ENCODE measurements at places on chromosomes 2 and 18.

GRCh38 chr2:207311316-207312005 lies 145.7 kb upstream of the KLF7 start:
- peak; percentile 3 for DNase-seq

DNA sequence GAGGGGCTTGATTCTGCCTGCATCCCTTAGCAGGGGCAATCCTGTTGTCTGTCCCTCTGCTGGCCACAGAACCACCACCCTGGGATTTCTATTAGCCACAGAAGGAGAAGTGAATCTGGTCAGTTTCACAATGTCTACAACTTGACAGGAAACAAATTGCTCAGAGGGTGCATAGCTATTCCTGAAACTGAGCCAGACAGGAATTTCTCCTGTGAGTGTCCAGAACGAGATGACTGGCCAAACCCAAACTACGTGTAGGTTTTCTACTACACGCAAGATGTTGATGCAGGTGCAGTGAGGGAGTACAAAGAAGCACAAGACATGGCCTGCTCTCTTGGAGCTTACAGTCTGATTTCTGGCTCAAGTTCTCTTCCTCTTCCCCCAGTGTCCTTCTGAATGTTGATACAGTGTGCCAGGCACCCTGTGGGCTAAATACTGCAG lies 201.9 kb downstream of the CLIP4 start:
- no peak for DNase-seq

GRCh38 chr2:29139152-29139551 lies 23.9 kb downstream of the CLIP4 start:
- no peak for DNase-seq

DNA sequence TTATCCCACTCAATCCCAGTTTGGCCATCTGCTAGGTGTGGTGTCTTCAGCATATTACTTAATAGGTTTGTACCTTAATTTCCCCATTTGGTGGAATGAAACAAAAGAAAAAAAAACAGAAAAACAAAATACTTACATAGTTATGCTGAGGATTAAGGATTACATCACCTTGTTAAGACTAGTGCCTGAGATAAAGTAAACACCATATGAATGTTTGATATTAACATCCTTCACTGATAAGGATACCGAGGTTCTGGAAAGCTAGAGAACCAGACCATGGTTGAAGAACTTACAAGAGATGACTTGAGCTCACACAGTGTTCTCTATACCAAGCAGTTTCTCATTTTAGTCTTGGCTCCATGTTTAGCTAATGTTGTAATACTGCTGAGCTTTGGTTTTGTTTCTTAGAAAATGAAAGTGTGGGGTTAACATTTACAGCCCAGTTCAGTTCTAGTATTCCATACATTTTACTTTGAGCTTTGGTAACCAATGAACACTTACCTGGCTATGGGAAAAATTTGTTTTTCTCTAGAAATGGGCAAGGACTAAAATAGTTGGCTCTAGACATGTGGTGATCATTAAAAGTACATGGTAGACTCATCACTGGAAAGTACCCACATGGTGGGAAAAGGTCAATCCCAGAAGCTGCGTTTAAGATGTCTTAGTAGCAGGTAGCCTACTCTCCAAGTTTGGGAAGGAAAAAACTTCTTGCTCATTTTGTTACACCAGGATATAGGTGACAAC lies 5.8 kb upstream of the GPD2 start:
- DNase-seq = no peak

- DNase-seq = no peak
These were observed 224.5 kb downstream of the FAM210A start for GRCh38 chr18:13501891-13502290.

GRCh38 chr2:229489016-229489415 lies 217.9 kb upstream of the PID1 start:
- DNase-seq = no peak

- no peak for DNase-seq
These were observed 18.4 kb downstream of the ABI2 start for GRCh38 chr2:203346612-203347011.

GRCh38 chr2:169406891-169407290 lies 44.6 kb upstream of the LRP2 start:
- no peak for DNase-seq

DNA sequence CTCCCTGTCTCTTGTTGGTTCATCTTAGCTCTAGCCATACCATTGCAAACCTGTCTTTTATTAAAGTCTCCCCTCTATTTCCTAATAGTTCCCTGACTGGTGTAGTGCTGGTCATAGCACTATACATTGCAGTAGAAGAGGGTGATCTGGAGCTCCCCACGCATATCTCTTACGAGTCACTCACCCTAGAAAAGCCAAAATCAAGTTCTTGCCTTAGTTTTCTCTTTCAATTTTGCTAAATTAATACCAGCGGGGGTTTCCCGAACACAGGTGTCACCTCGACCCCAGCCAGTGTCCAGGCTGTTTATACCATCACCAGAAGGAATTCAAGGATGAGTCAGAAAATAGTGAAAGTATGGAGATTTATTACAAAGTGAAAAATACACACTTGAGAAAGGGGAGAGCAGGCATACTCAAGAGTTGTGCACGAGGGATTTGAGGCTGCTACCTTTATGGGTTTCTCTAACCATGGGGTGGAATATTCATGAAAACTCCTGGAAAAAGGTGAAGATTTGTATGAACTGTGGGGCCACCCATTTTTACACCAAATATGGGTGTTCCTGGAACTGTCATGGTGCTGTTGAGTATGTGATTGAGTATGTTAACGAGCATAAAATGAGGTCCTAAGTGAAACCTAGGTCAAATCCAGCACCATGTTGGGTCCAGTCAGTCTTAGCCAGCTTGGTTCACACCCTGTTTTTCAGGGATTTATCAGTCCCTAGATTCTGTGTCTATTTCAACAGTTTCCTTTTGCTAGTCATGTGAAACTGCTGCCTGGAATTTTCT lies 20.2 kb downstream of the PROKR1 start:
- DNase-seq = no peak

DNA sequence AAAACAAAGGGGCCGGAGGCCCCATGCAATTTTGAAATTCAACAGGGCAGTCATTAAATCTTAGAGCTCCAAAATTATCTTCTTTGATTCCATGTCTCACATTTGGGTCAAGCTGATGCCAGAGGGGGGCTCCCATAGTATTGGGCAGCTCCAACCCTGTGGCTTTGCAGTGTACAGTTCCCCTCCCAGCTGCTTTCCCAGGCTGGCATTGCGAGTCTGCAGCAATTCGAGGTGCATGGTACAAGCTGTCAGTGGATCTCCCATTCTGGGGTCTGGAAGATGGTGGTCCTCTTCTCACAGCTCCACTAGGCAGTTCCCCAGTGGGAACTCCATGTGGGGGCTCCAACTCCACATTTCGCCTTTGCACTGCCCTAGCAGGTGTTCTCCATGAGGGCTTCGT lies 72.7 kb upstream of the ARHGAP15 start:
- no peak for DNase-seq

DNA sequence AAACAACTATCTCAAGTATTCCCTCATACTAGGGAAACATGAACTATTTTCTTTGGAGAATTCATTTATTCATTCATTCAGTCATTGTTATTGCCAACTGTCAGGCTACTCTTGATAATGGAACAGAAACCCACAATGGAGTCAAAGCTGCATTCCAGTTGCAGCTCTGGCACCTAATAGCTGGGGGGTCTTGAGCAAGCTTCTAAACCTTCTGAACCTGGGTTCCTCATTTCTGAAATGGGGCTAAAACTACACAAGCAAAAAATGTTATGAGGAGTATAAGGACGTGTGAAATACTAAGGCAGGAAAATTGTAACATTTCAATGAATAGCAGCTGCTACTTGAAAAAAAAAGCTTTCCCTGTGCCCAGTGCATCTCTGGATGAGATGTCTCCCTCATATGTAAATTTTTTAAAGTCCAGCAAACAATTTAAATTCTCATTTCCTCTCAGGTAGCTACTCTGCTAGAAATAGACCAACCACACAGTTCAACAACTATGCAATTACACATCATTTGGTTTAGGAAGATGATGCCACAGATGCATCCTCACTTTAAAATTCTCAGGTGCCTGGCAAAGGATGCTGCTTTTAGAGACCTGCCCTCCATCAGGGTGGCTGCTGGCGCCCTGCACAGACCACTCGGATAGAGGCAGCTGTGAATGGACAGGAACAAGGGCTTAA lies 38.5 kb downstream of the SPRED2 start:
- DNase-seq = no peak

- DNase-seq = no peak
These were observed 286.4 kb upstream of the PARD3B start for GRCh38 chr2:204258890-204259289.

DNA sequence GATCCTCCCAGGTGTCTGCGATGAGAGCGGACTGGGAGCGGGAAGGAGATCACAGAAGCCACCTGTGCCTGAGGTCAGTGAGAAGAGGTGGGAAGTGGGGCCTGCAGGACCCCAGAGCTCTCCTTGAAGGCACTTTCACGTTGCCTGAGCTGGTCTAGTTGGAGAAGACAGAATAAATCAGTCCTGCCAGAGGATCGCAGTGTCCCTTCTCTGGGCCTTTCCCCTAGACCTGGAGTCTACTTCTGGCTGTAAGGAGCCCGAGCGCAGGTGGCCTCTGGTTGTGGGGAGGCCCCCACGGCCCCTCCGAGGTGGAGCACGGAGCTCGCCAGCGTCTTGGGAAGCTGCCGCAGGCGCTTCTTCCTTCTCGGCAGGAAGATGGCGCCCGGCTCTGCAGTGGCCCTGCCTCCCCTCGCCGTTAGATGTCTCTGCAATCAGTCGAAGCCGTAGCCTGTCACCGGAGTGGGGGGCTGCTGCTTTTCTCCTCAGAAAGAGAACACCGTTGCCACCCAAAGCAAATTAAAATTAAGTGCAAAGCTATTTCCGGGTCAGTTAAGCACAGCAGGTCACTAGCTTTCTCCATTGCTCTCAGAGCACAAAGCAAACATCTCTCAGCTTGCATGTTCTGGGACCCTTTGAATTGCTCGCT lies 212.0 kb upstream of the MYT1L start:
- no peak for DNase-seq

DNA sequence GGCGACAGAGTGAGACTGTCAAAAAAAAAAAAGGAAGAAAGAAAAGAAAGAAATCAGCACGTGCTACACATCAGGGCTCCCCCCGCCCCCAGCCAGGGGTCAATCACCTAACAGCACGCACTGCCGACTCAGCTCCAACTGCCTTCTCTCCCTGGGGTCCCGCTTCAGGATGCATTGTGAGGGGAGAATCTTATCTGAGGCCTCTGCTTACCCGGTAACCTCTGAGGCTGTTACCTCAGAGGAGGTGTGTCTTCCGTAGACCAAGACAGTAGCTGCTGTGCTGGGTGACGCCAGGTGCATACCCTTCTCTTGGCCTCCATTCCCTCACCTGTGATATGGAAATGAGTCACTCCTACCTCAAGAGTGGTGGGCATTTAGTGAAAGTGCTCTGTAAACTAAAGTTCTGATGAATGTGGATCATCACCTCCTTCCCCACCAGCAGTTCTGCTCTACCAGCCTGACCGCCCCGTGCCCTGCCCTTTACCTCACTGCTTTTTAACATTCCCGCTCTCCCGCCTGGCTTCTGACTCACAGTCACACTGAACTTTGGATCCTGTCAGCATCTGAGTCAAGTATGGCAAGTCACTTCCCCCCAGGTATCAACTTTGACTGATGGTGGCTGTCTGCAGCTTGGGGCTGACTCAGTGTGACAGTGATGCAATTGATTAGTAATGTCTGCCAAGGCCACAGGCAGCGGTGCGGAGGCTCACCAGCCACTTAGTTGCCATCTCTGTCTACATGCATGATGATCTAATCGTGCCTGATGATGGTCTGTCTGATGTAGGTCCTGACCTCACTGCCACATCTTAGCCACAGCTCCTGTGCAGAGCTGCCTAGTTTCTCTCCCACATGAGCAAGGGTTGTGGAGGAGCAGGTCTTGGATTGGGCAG lies 20.1 kb downstream of the ARID5A start:
- DNase-seq = no peak

- no peak for DNase-seq
These were observed 707.5 kb upstream of the FSHR start for GRCh38 chr2:49861821-49862220.

DNA sequence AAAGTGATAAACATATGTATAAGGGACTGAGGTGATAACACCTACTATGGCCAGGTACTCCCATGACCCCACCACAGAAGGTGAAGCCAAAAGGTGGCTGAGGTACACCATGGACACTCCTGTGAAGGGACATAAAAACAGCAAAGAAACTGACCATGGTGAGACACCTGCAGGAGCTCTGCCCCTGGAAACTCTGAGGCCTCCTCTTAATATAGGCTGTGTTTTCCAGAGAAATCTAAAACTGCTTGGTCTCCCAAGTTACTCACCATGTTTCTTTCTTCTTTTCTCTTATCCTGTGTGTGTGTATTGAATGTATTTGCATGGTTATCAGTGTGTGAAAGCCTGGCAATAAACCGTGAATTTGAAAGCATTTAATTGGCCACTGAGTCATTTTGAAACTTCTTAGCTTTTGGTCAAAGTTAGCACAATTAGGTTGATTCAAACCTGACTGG lies 739.3 kb upstream of the GCFC2 start:
- DNase-seq = no peak

DNA sequence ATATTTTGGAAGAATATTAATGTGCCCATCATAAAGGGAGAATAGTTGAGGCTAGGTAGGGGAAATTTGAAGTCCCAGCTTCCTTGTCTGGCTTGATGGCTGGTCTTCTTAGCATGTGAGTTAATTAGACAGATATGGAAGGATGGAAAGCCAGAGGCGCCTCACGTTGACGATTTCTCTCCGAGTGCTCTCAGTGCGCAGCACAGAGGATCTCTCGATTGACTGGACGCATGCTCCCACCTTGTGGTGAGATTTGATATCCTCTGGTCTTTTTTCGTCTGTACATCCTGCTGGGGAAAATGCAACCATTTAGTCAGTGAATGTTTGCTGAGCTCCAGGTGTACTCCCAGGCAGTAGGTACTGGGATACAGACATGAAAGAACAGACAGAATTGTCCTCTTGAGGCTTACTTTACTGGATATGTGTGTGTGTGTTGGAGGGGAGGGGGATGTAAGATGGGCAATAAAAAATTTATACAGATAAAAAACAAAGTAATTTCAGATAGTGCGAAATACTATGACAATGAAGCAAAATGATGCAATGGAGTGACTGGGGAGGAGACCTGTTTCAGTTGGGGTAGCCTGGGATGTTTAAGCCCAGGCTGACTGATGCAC lies 66.9 kb upstream of the ZNG1B start:
- peak; percentile 51 for DNase-seq

- no peak for DNase-seq
These were observed 132.7 kb downstream of the CCBE1 start for GRCh38 chr18:59564561-59564960.

DNA sequence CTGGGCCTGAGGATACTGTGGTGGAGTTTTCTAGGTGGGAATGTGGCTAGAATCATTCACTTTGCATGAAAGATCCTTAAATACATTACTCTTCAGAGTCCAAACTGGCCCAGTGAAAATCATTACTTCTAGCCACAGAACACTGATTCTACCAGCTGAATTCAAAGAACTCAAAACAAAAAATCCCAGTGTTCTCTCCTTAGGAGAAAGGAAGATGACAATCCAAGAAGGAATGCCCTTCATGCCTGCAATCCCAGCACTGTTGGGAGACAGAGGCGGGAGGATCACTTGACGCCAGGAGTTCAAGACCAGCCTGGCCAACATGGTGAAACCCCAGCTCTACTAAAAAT lies 35.2 kb downstream of the FAM228A start:
- DNase-seq = no peak
